ENCODE measurements at places on chromosomes 11 and 22.
A peak's percentile ranks its signal among the peaks of the same experiment; 100 is the strongest.

DNA sequence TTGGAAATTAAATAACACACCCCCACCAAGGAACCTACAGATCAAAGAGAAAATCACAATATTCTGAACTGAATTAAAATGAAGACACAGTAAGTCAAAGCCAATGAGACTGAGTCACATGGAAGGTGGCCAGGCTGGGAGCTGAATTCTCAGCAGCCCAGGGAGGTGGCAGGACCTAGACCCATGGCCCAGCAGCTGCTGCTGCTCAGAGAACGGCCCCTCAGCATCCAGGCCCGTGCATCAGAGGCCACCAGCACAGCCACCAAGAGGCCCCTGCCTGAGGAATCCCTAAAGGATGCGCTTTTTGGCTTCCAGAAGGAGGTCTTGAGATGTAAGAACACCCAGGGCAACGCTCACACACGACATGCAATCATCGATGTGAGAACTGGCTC lies 35.0 kb downstream of the TBX1 start:
- DNase-seq, result no peak

DNA sequence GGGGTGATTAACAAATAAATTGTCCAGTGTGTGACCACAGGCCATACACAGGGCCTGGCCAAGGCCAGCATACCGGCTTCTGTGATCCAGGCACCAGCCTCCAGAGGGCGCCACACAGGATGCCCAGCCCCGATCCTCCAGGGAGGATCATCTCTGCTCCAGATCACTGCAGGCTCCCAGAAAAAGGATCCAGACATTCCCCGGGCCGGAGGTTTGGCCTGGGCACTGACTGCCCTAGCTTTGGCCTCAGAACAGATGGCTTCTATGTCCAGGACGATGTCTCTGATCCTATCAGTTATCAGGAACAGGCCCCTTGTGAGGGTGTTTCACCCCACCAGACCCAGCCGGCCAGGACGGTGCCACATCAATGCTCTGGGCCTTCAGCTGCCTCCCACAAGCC lies 74.5 kb upstream of the LMO1 start:
- DNase-seq, result peak; percentile 83

DNA sequence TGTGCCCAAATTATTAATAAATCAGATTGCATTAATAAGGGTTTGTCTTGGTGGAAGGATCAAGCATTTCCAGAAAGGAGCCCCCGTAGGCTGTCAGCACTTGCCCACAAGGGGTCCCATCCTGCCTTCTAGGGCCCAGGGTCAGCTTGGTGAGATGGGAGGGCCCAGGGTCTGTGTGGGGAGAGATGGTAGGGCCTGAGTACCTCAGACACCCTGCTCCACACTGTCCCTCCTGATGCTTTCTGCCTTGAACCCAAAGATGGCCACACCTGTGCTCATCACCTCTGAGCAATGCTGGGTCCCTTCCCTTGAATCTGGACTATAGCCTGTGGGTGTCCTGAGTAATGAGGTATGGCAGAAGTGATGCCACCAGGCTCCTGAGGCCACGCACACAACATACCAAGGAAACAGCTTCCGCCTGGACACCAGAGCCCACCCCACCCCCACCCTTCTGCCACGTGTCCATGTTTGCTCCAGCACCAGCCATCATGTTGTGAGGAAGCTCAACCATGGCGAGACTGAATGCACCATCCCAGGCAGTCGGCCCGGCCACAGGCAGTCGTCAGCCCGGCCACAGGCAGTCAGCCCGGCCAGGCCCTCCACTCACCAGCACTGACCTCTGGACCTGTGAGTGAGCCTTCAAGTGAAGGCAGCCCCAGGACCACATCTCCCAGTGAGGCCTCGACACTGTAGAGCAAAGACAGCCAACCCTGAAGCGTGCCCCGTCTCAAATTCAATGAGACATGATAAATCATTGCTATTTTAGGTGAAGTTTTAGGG lies 6.8 kb downstream of the BET1L start:
- DNase-seq, result no peak

- DNase-seq, result no peak
Observed at GRCh38 chr11:12160231-12160630, 49.8 kb downstream of the MICAL2 start.

DNA sequence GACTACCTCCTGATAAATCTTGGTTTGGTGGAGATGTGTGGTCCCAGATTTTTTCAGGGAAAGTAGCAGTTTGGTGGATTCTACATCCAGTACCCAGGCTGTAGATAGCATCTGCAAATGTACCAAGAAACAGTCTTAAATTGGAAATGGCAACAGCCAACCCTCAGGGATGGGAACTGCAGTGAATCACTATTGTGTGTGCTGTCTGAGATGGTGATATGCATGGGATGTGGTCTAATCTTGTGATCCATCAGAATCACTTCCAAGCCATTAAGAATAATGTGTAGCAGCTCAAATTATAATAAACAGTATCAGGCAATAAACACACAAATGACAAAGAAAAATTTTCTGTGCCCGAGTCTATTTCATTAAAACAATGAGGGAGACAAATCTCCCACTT lies 3.4 kb downstream of the OLFML1 start:
- DNase-seq, result no peak

GRCh38 chr11:69337211-69337721 lies 43.3 kb downstream of the MYEOV start:
- peak; percentile 82 for DNase-seq

- DNase-seq, result no peak
Observed at GRCh38 chr11:102147632-102148031, 37.4 kb downstream of the YAP1 start.

GRCh38 chr22:39097098-39098020 lies at the start of gene APOBEC3H:
Gene APOBEC3H, plus strand, starts transcription at chr22:39097244. Its CDS starts 3,035 bp downstream, at chr22:39100279.
- DNase-seq, result peak; percentile 60

- DNase-seq, result no peak
Observed at GRCh38 chr22:46374663-46375474, 39.4 kb downstream of the TRMU start.

DNA sequence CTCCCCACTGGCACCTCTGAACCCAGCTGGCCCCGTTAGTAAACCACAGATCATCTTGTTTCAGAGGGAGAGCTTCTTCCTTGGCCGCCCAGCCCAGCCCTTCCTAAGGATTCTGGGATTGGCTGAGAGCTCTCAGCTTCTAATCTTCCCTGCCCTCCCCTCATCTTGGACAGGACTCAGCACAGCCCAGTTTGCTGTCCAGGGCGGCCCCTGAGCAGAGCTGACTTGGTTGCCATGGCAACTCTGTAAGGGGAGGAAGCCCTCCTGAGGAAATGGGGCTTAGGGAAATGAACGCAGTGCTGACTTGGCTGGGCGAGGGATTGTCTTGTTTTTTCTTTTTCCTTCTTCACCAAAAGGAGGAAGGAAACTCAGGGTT lies 4.6 kb downstream of the APOL4 start:
- no peak for DNase-seq

GRCh38 chr11:105155679-105156078 lies 16.1 kb upstream of the CARD18 start:
- no peak for DNase-seq

DNA sequence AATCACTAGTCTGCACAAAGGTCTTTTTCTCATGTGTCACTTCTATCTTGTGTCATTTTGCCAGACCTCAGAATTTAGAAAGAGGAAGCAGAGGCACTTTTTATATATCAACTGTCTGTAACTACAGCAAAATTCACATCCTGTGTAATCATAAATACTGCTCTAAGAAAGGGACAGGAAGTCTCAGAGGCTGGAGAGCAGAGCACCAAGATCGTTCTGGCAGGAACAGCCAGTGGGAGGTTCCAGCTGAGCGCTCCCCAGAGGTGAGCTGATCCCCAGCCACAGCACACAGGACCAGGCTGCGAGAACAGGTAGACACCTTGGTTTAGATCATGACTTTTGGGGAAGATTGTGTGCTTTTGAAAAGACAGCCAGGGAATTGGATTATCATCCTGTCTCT lies at the start of gene MS4A7:
Gene MS4A7, plus strand, starts transcription at position 179 of the 400 bp plus-strand sequence. CDS start 4,610 bp downstream, outside the sequence.
- DNase-seq, result peak; percentile 71

DNA sequence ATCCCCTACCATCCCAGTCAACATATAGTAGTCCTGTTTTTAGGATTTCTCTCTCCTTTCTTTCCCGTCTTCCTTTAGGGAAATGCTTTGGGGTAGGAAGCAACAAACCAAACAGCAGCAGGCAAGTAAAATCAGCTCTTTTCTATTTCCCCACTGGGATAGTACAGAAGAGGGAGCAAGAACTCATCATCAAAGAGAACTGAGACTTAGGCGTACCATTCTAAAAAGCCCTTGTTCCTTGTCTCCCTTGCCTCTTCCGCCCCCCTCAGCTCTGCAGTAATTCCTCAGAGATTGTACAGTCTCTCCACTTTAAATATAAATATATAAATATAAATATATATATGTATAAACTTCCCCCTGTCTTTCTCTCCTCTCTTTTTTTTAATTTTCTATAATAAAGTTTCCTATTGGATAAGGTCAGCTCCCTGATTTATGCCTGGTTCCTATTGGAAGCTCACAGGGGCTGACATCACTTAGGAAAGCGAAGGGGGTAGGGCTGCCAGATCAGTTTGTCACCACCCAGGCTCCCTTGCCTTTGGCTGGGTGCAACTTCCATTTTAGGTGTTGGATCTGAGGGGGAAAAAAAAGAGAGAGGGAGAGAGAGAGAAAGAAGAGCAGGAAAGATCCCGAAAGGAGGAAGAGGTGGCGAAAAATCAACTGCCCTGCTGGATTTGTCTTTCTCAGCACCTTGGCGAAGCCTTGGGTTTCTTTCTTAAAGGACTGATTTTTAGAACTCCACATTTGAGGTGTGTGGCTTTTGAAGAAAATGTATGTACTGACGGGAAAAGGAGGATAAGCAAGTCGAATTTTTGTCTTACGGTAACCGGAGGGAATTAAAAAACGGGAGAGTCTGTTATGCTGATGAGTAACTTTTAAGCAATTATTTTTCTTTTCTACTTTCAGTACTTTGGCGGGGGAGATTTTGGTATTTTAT lies at the start of gene CTNND1:
Gene CTNND1, plus strand, starts transcription at position 502 of the 934 bp plus-strand sequence. CDS start 29,677 bp downstream, outside the sequence.
- DNase-seq, result peak; percentile 87

DNA sequence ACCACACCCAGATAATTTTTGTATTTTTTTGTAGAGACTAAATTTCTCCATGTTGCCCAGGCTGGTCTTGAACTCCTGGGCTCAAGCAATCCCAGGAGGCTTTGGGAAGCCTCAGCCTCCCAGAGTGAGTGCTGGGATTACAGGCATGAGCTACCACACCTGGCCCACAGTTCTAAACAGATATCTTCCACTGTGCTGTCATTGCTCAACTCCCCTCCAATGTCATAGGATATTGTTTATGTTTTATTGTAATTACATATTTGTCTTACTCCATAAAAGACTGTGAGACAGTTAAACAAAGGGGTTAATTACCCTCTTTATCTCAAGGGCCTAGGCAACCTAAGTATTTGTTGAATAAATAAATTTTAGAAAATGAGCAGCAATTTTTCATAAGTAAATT lies 204.2 kb downstream of the GRM5 start:
- DNase-seq, result no peak
